ENCODE measurements at places on chromosomes 4 and X.

GRCh38 chr4:102525097-102525496 is 23.9 kb downstream of the NFKB1 start:
- H3K27ac ChIP-seq, result no peak overlapping the region
- H3K4me3 ChIP-seq, result no peak overlapping the region
- peaks cover 1% of the 10 kb centered on the region for H3K36me3 ChIP-seq
- peaks cover 16% of the 10 kb centered on the region for H3K4me1 ChIP-seq
- no peak for DNase-seq

- H3K4me3 ChIP-seq, result no peak overlapping the region
- DNase-seq, result no peak
- H3K4me1 ChIP-seq, result no peaks in the 10 kb centered on the region
- no peaks in the 10 kb centered on the region for H3K36me3 ChIP-seq
- H3K27me3 ChIP-seq, result no peaks in the 10 kb centered on the region
Observed at GRCh38 chr4:74578329-74578728, 133.4 kb downstream of the AREG start.

DNA sequence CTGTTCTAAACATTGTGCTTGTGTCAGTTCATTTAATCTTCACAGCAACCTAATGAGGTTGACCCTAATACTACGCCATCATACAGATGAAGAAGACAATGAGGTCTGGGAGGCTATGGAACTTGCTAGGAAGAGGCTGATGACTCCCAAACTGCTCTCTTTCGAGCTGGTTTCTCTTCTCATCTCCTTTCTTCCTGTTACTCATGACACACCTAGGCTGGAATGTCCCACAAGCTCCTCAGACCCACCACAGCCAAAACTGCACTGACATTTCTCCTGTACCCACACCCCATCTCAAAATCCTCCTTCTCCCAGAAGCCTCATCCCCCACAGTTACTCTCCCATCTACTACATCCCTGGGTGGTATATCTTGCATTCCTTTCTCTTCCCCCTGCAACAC is 27.4 kb upstream of the PJA1 start:
- no peak overlapping the region for H3K4me3 ChIP-seq
- no peak for DNase-seq
- no peaks in the 10 kb centered on the region for H3K36me3 ChIP-seq
- H3K27ac ChIP-seq, result no peak overlapping the region
- H3K27me3 ChIP-seq, result no peaks in the 10 kb centered on the region
- H3K4me1 ChIP-seq, result no peaks in the 10 kb centered on the region

DNA sequence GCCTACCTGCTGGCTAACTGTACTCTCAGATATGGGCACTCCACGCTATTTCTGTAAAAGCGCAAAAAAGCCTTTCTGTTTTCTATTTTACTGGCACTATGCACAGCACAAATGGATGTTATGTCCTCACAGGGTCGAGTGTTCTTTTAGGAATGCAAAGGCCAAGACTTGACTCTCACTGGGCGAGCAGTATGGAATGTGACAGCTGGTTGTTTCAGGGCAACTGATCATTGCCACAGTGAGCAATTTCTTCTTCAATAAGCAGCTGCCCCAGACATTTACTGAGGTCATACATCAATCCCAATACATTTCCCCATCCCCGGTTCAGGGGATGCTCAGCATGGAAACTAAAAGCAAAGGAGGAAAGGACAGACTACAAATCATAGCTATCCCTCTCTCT is 58.2 kb downstream of the PDE5A start:
- H3K4me1 ChIP-seq, result peaks cover 35% of the 10 kb centered on the region
- H3K4me3 ChIP-seq, result peak overlapping the region; percentile 24
- no peak for DNase-seq
- H3K36me3 ChIP-seq, result peaks cover 3% of the 10 kb centered on the region
- no peaks in the 10 kb centered on the region for H3K27me3 ChIP-seq
- H3K27ac ChIP-seq, result peak overlapping the region; percentile 50

DNA sequence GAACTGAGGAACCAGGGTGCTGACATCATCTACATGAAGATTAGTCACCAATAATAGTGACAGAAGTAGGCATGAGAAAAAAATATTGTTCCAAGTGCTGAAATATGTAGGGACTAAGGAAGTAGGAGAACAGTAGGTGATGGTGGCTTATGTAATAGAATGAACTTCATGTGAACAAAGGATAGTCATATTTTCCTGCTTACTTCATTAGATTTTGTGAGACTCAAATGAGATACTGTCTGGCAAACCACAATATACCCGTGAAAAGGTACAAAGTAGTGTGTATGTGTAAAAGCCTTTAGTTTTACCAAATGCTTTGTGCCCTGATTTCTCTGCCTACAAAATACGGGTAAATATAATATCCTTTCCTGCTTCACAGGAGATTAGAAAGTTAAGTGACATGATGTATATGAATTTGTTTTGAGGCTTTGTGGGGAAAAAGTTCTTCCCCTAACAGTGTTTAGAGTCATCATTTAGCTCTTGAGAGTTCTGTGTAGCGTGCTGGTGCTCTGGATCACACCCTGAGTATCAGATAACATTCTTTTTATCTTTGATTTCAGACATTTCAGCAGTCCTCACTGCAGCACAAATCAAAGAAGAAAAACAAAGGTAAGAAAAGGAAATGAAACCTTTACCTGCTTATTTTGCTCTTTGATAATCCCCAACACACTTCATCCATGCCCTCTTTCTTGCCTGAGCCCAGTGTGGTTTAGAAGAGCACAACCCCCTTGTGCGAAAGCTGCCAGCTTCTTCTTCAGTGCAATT is 67.9 kb downstream of the KLHL34 start:
- H3K4me3 ChIP-seq, result no peak overlapping the region
- no peaks in the 10 kb centered on the region for H3K36me3 ChIP-seq
- H3K27ac ChIP-seq, result no peak overlapping the region
- no peaks in the 10 kb centered on the region for H3K4me1 ChIP-seq

- H3K4me3 ChIP-seq, result no peak within 1 kb of the TSS
- H3K36me3 ChIP-seq, result no peaks in the 10 kb centered on the region
- H3K27me3 ChIP-seq, result no peaks in the 10 kb centered on the region
- no peaks in the 10 kb centered on the region for H3K4me1 ChIP-seq
- no peak for DNase-seq
Observed at GRCh38 chrX:101219116-101219863, at the start of gene DRP2. TSS of gene DRP2 (plus strand) at chrX:101219786. CDS start at chrX:101231648, 11,862 bp downstream.

- no peak for DNase-seq
- H3K27ac ChIP-seq, result no peak overlapping the region
- no peaks in the 10 kb centered on the region for H3K36me3 ChIP-seq
- no peak overlapping the region for H3K4me3 ChIP-seq
- no peaks in the 10 kb centered on the region for H3K27me3 ChIP-seq
- H3K4me1 ChIP-seq, result no peaks in the 10 kb centered on the region
Observed at GRCh38 chr4:179472164-179472563, 2029.9 kb upstream of the AGA start.

DNA sequence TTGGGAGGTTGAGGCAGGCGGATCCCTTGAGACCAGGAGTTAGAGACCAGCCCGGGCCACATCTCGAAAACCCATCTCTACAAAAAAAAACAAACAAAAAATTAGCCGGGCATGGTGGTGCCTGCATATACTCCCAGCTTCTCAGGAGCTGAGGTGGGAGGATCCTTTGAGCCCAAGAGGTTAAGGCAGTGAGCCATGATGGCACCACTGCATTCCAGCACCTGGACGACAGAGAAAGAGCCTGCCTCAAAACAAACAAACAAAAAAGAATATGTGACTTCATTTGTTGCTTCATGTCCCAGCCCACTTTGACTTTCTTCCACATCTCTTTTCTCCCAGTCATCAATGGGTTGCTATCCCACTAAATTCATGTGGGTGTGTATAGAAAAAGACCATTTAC is 79.7 kb downstream of the BCOR start:
- no peaks in the 10 kb centered on the region for H3K4me1 ChIP-seq
- DNase-seq, result no peak
- no peaks in the 10 kb centered on the region for H3K36me3 ChIP-seq
- no peaks in the 10 kb centered on the region for H3K27me3 ChIP-seq
- H3K27ac ChIP-seq, result no peak overlapping the region

DNA sequence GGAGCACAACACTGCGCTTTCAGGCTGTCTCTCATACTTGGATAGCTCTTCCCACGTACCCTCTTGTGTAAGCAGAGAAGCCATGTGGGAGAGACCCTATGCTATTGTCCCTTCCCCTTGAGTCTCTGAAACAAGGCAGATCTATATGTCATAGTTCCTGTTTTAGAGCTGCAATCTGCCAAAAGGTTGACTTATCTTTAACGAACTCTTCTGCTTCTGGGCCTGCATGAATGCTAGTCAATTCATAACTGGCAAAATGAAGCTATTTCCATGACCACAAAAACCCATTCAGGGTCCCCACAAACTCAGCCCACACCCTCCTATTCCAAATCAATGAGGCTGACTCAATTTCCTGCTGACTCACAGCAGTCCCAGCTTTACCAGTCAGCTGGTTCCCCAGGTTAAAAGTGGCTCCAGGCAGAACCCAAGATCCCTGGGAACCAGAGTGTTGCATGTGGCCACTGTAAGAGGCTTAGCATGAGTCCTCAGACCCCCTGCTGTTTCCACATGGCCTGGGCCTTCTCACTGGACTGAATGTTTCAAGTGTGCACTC is 25.3 kb upstream of the SOD3 start:
- no peak for DNase-seq
- H3K36me3 ChIP-seq, result no peaks in the 10 kb centered on the region
- no peaks in the 10 kb centered on the region for H3K27me3 ChIP-seq
- no peaks in the 10 kb centered on the region for H3K4me1 ChIP-seq
- no peak overlapping the region for H3K27ac ChIP-seq
- no peak overlapping the region for H3K4me3 ChIP-seq

GRCh38 chr4:83019794-83020494 is 9.3 kb upstream of the LIN54 start:
- H3K4me3 ChIP-seq, result no peak overlapping the region
- no peaks in the 10 kb centered on the region for H3K36me3 ChIP-seq
- DNase-seq, result no peak

- H3K4me3 ChIP-seq, result no peak overlapping the region
- no peaks in the 10 kb centered on the region for H3K27me3 ChIP-seq
- no peaks in the 10 kb centered on the region for H3K36me3 ChIP-seq
- H3K4me1 ChIP-seq, result peaks cover 20% of the 10 kb centered on the region
- no peak for DNase-seq
Observed at GRCh38 chr4:82753725-82754410, 44.7 kb downstream of the SCD5 start.

- H3K27ac ChIP-seq, result no peak overlapping the region
- H3K4me1 ChIP-seq, result no peaks in the 10 kb centered on the region
- no peaks in the 10 kb centered on the region for H3K27me3 ChIP-seq
- DNase-seq, result no peak
Observed at GRCh38 chr4:97978791-97979488, 164.3 kb downstream of the STPG2 start.

DNA sequence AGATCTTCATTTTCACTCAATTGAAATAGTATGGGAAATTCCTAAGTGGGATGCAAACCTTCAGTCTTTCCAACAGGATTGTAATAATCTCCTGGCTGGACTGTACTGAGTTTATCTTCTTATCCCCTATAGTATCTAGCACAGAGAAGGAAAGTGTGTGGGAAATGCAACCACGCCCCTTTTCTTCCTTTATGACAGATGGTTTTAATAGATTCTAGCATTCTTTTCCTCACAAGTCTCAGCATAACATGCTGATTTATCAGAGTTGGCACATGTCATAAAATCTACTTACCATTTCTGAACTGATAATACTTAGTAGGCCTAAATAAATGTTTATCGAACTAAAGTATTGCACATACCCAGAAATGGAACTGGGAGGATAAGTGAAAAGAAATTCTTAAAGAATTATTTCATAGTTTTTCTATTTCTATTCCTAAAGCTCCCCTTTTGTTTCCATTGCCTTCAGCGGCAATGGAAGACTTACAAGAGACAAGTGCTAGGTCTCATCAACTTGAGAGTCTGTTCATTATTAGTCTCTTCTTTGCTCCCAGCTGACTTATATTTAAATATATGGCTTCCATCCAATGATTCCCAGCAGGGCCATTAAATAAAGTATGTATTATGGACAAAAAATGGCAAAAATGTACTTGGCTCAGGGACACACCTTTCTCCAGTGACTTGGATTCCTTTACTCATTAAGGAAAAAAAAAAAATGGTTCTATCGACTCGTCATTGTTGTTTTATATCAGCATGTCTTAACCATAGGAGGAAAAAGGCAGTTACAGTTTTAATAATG is 484.5 kb downstream of the IL1RAPL1 start:
- no peaks in the 10 kb centered on the region for H3K4me1 ChIP-seq
- no peak overlapping the region for H3K4me3 ChIP-seq
- no peaks in the 10 kb centered on the region for H3K36me3 ChIP-seq
- H3K27ac ChIP-seq, result no peak overlapping the region

DNA sequence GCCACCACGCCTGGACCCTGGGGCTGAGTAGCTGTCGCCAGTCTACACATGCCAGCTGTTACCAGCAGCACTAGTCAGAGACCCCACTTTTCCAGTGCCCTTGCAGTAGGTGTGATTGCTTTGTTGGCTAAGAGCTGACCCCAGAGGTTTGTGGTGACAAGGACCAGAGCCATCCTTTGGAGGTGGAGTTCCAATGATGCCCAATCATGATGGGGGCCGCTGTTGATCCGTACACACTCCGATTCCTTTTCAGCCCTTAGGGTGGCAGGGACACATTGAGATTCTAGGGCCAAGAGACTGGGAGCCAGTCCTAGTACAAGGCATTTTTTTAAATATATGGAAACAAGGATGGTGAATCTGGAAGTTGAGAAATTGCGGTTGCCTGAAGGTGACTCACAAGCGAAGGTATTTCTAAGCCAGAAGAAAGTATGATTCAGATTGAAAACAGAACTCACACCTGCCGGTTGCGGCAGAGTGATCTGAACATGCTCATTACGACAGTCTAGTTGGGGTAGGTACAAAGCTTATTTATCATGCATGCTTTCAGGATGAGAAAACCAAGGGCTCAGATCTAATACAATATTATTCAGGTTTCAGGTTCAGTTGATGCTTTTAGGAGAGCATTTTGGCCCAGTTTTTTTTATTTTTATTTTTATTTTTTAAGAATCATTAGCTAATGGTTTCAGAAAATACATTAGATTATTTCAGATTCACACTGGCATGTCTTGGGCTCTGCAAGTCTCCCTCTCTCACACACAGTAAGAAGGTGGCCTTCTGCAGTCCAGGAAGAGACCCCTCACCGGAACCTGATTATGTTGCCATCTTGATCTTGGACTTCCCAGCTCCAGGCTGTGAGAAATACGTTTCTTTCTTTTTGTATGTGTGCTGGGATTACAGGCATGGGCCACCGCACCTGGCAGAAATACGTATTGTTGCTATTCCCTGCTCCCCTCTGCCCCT is 43.4 kb downstream of the SHROOM2 start:
- H3K27ac ChIP-seq, result no peak overlapping the region
- H3K27me3 ChIP-seq, result no peaks in the 10 kb centered on the region
- H3K4me3 ChIP-seq, result no peak overlapping the region
- DNase-seq, result no peak
- no peaks in the 10 kb centered on the region for H3K4me1 ChIP-seq

DNA sequence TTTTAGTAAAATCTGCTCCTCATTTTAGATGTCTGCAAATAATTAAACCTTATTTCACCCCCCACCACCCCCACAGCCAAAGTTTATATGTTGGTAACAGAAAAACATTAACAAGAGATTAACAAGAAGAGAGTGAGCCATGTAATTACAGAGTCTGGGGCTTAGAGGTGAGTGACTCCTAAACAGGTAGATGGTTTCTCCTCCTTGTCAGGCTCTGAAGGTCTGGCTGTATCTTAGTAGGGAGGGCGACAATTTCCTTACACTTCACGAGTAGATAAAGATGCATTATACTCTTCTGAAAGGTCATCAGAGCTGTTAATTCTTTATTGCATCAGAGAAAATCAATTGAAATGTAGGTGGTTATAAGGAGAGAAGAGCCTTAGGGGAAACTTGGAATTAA is 171.8 kb upstream of the ANKRD50 start:
- no peak for DNase-seq
- H3K4me3 ChIP-seq, result no peak overlapping the region
- no peaks in the 10 kb centered on the region for H3K4me1 ChIP-seq
- no peaks in the 10 kb centered on the region for H3K36me3 ChIP-seq

GRCh38 chr4:19327364-19327763 is 924.3 kb upstream of the SLIT2 start:
- no peaks in the 10 kb centered on the region for H3K27me3 ChIP-seq
- DNase-seq, result no peak
- no peaks in the 10 kb centered on the region for H3K4me1 ChIP-seq
- no peak overlapping the region for H3K4me3 ChIP-seq
